GM23338 (cell line): ENCODE measurements at places on chromosomes 1 and 21. TPM values are rescaled to one million over a fixed set of nuclear protein-coding genes. Genes with fewer than 3 reads are reported as not detected.

DNA sequence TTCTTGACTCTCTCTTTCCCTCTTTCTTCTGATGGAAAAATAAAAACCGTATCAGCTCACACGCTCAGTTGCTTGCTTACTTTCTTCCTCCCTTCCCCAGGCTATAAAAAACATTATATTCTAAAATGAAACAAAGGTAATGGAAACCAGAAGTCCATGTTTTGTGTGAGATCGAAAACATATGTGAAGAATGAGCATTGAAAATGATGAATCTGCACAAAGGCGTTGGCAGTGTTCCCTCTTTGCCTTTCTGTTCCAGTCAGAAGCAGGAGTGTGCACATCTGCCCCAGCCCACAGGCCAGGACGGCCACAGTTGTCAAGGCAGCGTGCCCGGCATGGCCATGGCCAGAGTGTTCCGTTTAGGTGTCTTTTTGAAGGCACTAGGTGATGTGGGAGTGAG lies 185.3 kb upstream of the USP24 start:
- no peak for DNase-seq

DNA sequence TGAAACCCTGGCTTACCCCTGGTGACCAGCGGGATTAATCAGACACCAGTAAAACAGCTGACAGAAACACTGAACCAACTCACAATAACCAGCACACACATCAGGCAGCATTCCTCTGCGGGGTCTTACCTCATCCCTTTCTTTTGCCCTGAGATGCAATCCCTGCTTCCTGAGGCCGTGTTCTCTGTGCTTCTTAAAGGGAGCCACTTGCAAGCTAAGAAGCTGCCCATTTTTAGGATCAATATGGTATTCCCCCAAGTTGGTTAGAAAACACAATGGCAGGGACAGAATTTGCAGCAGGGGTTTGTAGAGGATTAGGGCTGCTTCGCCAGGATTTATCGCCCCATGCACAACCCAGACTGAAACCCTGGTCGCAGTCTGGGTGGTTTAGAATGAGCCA lies 74.7 kb upstream of the OLIG2 start:
- peak; percentile 49 for DNase-seq

DNA sequence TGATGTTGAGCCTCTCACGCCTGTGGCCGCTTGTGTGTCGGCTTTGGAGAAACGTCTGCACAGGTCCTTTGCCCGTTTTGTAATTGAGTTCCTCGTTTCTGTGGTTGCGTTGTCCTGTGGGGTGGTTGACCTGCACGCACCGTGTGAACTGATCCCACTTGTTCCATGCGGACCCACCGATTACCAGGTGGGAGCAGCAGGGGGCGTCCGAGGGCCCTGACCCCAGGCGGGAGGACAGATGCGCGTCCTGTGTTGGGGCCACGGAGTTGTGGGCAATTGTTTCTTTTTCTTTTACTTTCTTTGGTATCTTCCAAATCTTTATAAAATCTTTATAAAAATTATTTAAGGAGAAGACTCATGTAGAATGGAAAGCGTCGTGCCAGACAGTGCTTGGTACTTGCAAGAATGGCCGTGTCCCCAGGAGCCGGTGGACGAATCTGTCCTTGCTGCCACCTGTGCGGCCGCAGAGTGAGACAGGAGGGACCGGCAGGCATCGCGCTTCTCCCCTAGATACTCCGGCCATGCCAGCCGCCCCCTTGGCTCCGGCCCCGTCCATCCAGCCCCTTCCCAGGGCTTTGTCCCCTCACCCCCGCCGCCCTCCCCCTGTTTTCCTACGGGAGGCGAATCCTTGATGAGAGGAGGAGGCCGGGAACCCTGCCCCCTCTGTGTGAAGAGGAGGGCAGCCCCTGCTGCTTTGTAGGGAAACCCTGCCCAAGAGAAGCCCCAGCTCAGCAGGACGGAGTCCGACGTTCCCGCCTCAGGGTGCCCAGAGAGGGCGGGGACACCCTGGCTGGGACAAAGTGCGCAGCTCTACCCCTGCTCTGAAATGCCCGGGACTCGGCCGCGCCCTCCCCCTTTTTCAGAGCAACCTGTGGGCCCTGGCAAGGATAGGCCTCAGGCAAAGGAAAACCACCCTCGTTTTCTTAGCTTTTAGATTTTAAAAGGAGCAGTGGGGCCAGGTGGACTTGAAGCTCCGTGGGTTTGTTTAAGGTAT lies 41.7 kb downstream of the PRKCZ start:
- peak; percentile 83 for DNase-seq

Gene SPRR3
- total RNA-seq: not detected in 2 replicates

Gene APP
- 383 and 444 TPM in 2 replicates for total RNA-seq

Gene LYPD8
- total RNA-seq: not detected in 2 replicates

GRCh38 chr1:243473227-243474135 lies 217.6 kb downstream of the SDCCAG8 start:
- DNase-seq: no peak

Gene GPR157
- total RNA-seq: 3.9 and 4.2 TPM in 2 replicates

Gene PTCH2
- total RNA-seq: 0.63 and 0.74 TPM in 2 replicates

GRCh38 chr1:184533049-184533448 lies 146.2 kb downstream of the C1orf21 start:
- DNase-seq: peak; percentile 7

GRCh38 chr1:113734357-113735055 lies 24.8 kb downstream of the PHTF1 start:
- no peak for DNase-seq

GRCh38 chr1:203450001-203450400 lies 25.6 kb upstream of the PRELP start:
- no peak for DNase-seq

Gene RGS18
- total RNA-seq: not detected in 2 replicates

Gene CELA2A
- not detected in 2 replicates for total RNA-seq

Gene GBP7
- not detected in 2 replicates for total RNA-seq

GRCh38 chr21:40271164-40271563 lies 403.9 kb downstream of the PCP4 start:
- DNase-seq: peak; percentile 1

Gene FAAH
- 17.9 and 24.0 TPM in 2 replicates for total RNA-seq

Gene RGS4
- total RNA-seq: 0.38 and 1.0 TPM in 2 replicates

DNA sequence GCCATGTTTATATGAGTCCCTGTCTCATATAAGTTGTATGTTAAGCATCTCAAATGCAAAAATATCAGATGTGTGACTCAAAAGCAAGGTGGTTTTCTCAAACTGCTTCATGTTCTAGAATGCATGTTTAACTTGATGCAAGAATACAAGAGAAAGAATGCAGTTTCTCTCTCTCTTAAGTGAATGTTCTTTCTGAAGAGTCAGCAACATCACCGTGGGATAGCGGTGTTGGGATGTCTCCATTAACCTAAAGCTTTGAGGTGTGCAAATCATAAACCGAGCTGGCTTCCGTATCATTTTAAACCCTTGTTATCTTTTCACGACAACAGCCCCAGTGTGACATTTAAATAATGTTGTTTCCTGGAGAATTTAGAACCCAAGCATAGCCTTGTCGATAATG lies 48.4 kb upstream of the TARBP1 start:
- DNase-seq: no peak

GRCh38 chr1:168135921-168136708 lies 615 bp downstream of the GPR161 start:
- peak; percentile 56 for DNase-seq

DNA sequence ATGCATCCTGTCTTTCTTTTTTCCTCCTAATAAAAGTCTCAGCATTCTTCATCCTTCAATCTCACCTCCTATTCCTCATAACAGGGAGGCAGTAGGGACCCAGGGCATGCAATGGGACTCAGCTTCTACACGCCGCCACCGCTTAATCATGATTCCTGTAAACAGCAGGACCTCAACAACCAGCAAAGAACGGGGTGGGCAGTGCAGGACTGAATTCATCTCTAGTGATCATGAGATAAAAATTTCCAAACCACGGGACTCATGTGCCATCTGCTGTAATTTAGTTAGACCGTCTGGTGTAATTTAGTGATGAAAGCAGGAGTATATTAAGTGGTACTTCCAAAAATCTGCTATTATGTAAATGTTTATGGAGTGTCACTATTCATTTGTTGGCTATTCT lies 5.4 kb downstream of the PRAMEF12 start:
- DNase-seq: no peak

DNA sequence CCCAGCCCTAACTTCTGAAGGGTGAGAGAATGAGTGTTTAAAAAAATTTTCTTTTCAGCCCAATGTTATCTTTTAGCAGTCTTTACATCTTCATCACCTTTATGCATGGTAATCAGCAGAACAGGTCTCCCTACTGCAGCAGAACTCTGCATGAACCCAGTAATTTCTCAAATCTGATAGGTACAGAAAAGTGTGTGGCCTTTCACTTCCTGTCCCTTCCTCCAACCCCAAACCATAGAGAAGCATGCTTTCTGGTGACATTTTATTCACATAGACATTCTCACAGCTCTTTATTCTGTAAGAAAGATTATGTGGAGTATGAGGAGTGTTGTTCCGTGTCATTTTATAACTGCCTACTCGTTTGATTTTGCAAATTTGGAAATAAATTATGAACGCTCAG lies 68.6 kb downstream of the RPAP2 start:
- DNase-seq: no peak

Gene CYP4X1
- 2.2 and 3.6 TPM in 2 replicates for total RNA-seq

Gene ZBTB37
- total RNA-seq: 15.2 and 15.8 TPM in 2 replicates

DNA sequence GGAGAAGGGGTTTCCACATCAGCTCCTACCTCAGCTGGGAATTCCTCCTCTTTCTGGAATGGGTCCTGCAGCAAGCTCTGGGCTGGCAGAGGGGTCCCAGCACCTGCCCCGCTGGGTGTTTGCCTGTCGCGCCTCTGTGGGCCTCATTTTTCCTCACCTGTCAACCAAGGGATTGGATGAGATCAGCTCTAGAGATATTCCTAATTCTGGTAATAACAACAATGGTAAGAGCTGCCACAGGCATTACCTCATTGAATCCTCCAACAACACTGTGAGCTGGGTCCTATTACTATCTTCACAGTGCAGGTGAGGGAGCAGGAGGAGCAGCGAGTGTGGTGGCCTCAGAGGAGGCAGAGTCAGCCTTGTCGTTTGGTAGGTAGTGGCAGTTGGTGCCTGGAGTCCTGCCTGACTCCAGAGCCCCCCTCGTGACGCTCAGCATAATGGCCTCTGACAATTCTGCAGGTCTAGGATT lies 23.3 kb upstream of the PAX7 start:
- no peak for DNase-seq

GRCh38 chr1:229661022-229661877 lies 35.2 kb downstream of the URB2 start:
- peak; percentile 91 for DNase-seq

- no peak for DNase-seq
These were observed 8.5 kb downstream of the ARHGEF16 start for GRCh38 chr1:3463013-3463385.

Gene FAM72C
- total RNA-seq: 2.6 and 4.0 TPM in 2 replicates

- DNase-seq: peak; percentile 84
These were observed 161.2 kb downstream of the NPHP4 start for GRCh38 chr1:5830771-5831599.

DNA sequence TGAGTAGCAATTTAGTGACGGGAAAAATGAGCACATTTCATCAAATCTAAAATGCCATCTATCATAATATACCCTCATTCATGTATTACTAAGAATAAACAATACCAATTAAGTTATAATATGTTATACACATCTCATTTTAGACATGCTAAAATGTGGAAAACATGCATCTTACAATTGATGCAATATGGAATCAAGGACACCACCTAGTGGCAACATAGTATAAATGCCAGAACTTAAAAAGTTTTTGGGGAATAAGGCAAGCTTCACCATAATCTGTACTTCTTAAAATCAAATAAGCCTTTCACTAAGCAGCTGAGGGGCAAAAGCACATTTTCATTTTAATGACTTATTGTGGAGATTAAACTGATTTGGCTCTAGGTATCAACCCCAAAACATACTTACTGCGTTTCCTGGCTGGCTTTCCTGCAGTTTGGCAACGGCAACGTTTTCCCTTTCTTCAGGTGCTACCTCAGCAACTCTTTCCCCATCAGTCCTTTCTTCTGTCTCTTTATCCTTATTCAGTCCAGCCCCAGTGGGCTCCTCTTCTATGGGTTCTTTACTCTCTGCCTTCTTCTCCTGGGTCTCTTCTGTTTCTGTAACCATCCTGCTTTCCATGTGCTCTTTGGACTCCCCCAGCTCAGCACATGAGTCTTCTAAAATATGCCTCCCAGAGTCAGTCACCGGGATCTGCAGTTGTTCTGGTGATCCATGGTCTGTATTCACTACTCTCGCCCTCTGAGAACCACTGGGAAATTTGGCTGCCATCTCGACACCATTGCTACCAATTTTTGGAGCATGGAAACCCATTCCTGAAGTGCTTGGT lies 11.4 kb downstream of the SDE2 start:
- peak; percentile 68 for DNase-seq

DNA sequence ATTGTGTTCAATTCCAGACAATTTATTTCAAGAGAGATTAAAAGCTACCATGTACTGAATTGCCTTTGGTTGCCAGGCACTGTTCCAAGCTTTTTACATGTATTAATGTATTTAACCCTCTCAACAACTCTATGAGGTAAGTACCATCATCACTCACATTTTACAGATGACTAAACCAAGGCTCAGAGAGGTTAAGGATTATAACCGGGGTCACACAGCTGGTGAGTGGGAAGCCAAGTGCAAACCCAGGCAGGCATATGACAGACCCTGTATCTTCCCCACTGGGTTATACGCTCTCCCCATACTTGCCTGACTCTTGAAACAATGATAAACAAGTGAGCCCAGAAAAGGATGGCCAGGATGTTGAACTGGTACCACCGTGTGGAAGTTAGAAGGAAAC lies 16.5 kb downstream of the PLEKHA6 start:
- no peak for DNase-seq

- no peak for DNase-seq
These were observed 361.4 kb upstream of the PTBP2 start for GRCh38 chr1:96360036-96360795.

GRCh38 chr1:197899037-197899436 lies 3.4 kb upstream of the C1orf53 start:
- no peak for DNase-seq

Gene FRRS1
- 3.7 and 6.8 TPM in 2 replicates for total RNA-seq

GRCh38 chr1:63135174-63135512 lies 187.2 kb upstream of the FOXD3 start:
- DNase-seq: no peak

GRCh38 chr1:152981146-152981871 lies 2.6 kb upstream of the SPRR1A start:
- DNase-seq: no peak

DNA sequence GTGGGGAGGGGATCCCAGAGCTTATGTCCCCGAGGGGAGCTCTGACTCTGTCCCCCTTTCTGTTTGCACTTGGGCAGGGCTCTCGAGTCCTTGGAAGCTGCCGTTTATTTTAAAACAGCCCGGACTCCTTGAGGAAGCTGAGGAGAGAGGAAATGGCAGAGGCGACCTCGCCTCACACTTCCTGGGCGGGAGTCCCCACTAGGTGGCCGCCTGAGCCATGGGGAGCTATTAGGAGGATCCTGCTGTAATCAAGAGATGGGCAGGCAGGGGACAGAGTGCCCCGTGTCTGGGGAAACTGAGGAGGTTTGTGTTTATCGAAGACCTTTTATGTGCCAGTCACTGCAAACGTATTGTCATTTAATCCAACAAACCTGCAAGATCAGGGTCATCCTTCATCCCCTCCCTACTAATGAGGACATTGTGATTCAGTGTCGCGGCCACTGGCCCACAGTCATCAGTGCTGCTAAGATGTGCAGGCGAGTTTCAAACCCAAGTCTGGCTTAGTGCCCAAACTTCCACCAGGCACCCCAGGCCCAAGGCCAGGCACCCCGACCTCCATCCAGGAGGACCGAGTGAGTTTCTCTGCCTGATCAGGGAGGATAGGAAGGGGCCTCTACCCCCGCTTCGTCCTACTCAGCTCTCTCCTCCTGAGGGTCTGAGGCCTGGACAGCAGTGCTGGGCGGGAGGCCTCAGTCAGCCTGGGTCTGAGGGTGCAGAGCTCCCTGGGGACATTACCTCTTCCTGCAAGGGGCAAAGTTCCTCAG lies 316.9 kb upstream of the VAMP3 start:
- peak; percentile 46 for DNase-seq
